NCI-H1092 treated with DMSO at 0.1 percent for 48 hours (cell line): ENCODE measurements at places on chromosomes 1 and 21.

- no peak for DNase-seq
Measured at GRCh38 chr1:32989160-32990050, 24.8 kb upstream of the RNF19B start.

DNA sequence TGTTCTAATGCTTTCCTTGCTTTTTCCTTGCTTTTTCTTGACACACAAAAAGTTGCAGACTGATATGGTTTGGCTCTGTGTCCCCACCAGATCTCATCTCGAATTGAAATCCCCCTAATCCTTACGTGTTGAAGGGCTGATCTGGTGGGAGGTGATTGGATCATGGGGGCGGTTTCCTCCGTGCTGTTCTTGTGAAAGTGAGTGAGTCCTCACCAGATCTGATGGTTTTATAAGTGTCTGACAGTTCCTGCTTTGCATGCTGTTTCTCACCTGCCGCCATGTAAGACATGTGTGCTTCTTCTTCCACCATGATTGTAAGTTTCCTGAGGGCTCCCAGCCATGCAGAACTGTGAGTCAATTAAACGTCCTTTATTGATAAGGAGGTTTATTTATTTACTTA lies 11.3 kb downstream of the SPATA17 start:
- DNase-seq: no peak

DNA sequence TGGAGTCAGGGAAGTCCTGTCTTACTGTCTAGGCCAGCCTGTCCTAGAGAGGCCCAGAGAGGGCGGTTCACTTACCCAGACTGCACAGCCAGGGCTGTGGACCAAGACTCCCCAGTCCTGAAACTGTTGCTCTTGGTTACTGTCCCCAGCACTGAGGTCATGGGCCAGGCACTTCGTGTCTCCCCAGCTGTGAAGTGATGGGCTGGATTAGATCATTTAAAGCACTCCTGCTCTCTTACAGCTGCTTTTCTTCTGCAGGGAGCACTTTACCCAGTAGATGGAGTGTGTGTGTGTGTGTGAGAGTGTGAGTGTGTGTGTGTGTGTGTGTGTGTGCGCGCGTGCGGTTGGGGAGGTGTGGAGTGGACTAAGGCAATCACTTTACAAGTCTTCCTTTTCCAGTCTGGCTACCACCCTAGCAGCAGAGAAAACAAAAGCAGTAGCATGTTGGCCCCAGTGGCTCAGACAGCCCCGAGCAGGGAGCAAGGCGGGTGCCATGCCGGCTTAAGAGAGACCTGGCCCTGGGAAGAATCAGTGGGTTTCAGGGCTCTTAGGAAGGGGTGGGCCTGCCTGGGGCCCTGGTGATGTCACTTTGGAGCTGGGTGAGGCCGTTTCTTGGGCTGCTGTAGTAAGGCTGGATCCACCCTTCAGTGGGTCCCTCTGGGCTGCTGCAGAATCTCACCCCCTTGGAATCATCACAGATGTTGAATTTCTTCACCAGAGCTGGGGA lies 2.4 kb downstream of the SPSB1 start:
- no peak for DNase-seq

- no peak for DNase-seq
Measured at GRCh38 chr1:241560146-241560848, 28.1 kb downstream of the KMO start.

DNA sequence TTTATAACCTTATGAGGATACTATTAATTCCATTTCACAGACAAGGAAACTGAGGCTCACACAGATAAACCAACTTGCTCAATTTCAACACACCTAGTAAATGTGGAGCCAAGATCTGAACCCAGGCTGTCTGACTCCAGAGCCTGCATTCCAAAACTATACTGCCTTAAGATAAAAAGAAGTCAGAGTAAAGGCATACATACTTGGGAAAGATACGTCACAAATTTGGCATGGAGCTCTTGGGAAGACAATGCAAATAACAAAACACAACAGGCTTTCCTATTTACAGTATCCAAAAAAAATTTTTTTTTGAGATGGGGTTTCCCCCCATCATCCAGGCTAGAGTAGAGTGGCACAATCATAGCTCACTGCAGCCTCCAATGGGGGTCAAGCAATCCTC lies 5.9 kb downstream of the AKT3 start:
- no peak for DNase-seq

DNA sequence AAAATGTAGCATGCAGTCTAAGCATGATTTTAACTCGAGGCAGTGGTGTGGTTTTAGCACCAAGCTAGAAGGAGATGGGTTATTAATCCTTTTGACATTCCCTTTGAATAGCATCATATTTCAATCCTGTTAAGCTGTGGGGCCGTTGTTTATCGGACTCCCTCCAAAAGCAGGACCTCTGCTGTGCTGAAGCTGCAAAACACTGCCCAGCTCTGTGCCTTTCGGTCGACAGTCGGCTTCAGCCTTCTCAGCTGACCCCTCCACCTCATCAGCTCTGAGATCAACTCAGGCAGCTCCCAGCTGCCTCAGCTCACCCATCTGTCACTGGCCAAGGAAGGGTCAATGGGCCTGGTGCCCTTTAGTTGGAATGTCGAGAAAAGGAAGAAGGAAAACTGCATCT lies 95.5 kb downstream of the KAZN start:
- DNase-seq: no peak
